ENCODE measurements at places on chromosomes 1 and 21.

GRCh38 chr1:35931446-35932157 lies 697 bp downstream of the AGO3 start:
- DNase-seq: peak; percentile 21

DNA sequence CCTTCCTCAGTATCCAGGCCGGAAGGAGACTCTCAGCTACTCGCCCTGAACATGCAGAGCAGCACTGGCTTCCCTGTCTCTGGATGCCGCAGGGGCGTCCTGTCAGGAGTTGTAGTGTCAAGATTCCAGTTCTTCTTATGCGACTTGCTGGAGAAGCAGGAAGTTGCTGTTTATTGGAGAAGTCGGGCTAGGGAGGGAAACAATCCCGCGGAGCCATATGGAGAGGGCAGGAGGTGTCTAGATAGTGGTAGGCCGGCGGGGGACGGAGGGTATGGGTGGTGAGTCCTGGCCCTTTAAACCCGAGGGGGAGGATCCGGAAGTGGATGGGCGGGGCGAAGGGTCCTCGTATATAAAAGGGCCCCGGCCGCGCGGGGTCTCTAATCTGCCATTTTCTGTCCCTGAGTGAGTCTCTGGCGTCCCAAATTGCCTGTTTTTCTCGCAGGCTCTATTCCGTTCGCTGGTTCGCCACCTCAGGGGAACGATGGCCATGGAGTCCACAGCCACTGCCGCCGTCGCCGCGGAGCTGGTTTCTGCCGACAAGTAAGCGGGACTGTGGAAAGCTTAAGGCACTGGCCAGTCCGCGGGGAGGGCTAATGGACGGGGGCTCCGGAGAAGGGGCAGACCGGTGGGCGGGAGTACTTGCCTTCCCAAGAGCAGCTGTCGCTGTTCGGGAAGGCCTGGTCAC lies at the start of gene NASP:
Gene NASP (plus strand): TSS at position 376 of the 685 bp plus-strand sequence. CDS start 106 bp downstream, at position 482.
- DNase-seq: peak; percentile 90

- no peak for DNase-seq
These were observed 66.1 kb downstream of the SPAG17 start for GRCh38 chr1:118118873-118119463.

- no peak for DNase-seq
These were observed 12.0 kb upstream of the PCBP3 start for GRCh38 chr21:45631540-45631939.

GRCh38 chr1:150548632-150549495 lies at the start of gene ADAMTSL4:
TSS of gene ADAMTSL4 (plus strand) at chr1:150549408. CDS start at chr1:150552289, 2,881 bp downstream.
- peak; percentile 56 for DNase-seq

GRCh38 chr1:152517237-152517811 lies 3.0 kb downstream of the CRCT1 start:
- no peak for DNase-seq

GRCh38 chr21:25421321-25422028 lies 185.8 kb downstream of the MRPL39 start:
- DNase-seq: peak; percentile 51

Measured in hematopoietic multipotent progenitor cell treated with erythropoietin and hydrocortisone succinate and interleukin-3 and kit ligand, for 8 days (in vitro differentiated cells).